ENCODE measurements at places on chromosomes 5 and 9. TPM values are rescaled to one million over a fixed set of nuclear protein-coding genes. Genes with fewer than 3 reads are reported as not detected.

Gene GALNT12
- 0.55 TPM for total RNA-seq

Gene CD72
- 0.63 TPM for total RNA-seq

Gene ADAMTS13
- 3.1 TPM for total RNA-seq

Gene SGCD
- total RNA-seq, result 98.7 TPM

Gene JAKMIP2
- 0.41 TPM for total RNA-seq

DNA sequence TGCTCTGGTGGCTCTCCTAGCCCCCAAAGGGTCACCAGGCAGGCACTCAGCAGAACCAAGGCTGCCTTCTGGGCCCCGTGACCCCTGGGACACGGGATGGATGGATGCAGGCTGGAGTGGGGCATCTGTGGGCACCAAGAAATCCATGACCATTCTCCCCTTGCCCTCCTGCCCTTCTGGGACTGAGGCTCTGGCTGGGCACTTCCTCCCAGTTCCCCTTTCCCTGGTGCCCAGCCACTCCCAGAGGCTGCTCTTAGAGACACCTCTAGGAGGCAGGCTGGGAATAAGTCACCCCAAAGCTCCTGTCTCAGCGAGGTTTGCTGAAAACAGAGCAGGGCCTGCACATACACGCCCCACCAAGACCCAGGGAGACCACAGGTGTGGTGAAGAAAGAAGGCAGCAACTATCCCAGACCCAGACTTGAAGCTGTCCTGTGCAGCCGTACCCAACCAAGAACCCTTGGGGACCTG lies 943 bp downstream of the STING1 start:
- H3K27me3 ChIP-seq, result no peaks in the 10 kb centered on the region
- H3K4me1 ChIP-seq, result peaks cover 68% of the 10 kb centered on the region
- H3K27ac ChIP-seq, result peak overlapping the region; percentile 95
- DNase-seq, result peak; percentile 39
- peak overlapping the region; percentile 73 for H3K4me3 ChIP-seq
